Activated gamma-delta T cell treated with anti-CD3 and anti-CD28 coated beads, Interleukin-2, amount 50 U/mL, for 16 hours (primary cell): ENCODE measurements at places on chromosomes 13 and 19.

GRCh38 chr13:110470272-110471009, 91.1 kb downstream of the RAB20 start:
- no peak for DNase-seq

GRCh38 chr13:24228852-24229458, 68.4 kb downstream of the SPATA13 start:
- DNase-seq: no peak

DNA sequence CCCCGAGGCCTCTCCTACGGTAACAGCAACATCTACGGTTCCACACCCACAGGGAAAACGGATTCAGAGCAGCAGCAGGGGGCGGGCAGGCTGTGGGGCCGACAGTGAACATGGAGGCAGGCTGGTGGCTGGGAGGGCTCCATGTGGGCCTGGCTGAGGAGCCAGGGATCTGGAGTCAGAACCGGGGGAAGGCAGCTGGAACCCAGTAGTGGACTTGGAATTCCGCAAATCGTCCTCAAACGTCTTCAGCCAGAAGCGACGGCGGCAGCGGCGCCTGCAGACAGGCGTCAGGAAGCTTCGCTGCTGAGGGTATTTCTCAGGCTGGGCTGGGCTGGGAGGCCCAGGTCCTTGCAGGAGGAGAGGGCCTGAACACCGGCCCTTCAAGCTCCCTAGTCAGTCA, 1.8 kb downstream of the TMEM86B start:
- no peak for DNase-seq

GRCh38 chr13:88360761-88361160, 689.6 kb downstream of the SLITRK5 start:
- no peak for DNase-seq

GRCh38 chr19:20503476-20503875, 62.1 kb downstream of the ZNF737 start:
- DNase-seq: no peak

- DNase-seq: no peak
These were observed 151.4 kb downstream of the FGF14 start for GRCh38 chr13:102250448-102250847.

GRCh38 chr19:41555748-41556147, 20.2 kb upstream of the CEACAM21 start:
- no peak for DNase-seq

- DNase-seq: no peak
These were observed 25.7 kb downstream of the COL4A2 start for GRCh38 chr13:110332750-110333149.

- DNase-seq: no peak
These were observed 39.9 kb downstream of the MTMR6 start for GRCh38 chr13:25247360-25247759.

- no peak for DNase-seq
These were observed 53.0 kb downstream of the TEX29 start for GRCh38 chr13:111373486-111373885.

DNA sequence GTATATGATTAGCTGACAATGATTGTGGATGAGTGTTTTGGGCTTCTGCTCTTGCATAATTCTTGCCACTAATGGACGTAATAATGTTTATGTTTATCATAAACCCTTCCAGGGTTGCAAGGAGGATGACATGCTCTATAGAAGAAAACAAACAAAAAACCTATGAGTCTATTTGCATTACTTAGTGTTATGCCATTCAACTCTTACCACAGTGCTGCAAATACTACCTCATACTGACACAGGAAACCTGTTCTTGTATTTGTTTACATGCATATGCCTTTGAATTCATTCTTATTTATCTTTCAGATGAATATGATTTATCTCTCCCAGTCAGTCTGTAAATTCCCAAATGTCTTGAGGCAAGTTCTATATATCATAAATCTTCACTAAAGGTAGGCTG, 39.6 kb upstream of the FREM2 start:
- DNase-seq: no peak

DNA sequence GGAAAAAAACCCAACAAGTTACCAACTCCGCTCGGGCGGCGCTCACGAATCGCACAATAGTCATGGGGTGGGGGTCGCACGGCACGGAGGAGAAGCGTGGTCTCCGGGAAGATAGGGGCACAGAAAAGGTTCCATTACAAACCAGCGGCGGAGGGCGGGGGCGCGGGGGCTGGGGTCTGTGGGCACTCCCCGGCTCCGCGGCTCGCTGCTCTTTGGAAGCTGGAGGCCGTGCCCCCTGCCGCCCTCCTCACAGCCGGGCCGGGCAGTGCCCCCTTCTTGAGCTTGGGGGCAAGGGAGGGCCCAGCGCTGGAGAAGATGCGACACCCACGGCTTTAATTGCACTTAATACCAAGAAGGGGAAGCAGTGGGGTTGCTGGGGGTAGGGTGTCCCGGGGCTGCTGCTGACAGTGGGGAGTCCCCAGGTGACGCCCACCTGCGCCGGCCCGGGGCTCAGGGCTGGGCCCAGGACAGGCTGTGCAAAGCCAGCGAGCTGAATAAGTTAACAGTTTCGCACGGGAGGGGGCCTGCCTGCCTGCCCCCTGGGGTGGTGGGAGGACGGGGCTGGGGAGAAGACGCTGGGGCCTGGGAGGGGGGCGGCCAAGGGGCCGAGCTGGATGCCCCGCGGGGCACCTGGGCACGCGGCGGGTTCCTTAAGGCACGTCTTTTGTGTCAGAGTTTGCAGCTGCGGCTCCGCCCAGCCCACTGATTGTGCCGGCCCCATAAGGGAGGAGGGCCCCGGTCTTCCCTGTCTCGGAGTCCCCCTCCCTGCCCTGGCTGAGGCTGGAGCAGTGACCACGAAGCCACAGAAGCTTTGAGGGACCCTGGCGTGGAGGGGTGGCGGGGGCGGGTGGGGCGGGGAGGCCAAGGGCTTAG, 9.8 kb downstream of the DCAF15 start:
- DNase-seq: no peak

DNA sequence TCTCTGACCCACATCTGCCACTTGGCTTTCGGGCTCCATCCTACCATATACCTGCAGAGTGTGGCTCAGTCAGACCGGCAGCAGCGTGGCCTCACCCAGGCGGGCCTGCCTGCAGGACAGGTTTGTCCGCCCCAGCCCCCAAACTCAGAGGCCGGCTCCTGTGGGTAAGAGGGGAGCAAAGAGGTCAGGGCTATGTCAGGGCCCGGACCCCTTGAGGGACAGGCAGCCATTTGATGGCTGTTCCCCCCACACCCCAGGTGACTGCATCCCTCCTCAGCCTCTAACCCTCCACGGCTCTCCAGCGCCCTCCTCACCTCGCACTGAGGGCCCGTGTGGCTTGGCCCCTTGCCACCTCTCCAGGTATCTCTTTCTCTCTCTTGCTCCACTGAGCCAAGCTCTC, 12.3 kb upstream of the ZBTB32 start:
- no peak for DNase-seq

GRCh38 chr19:35439921-35440320, 8.1 kb upstream of the FFAR2 start:
- no peak for DNase-seq

DNA sequence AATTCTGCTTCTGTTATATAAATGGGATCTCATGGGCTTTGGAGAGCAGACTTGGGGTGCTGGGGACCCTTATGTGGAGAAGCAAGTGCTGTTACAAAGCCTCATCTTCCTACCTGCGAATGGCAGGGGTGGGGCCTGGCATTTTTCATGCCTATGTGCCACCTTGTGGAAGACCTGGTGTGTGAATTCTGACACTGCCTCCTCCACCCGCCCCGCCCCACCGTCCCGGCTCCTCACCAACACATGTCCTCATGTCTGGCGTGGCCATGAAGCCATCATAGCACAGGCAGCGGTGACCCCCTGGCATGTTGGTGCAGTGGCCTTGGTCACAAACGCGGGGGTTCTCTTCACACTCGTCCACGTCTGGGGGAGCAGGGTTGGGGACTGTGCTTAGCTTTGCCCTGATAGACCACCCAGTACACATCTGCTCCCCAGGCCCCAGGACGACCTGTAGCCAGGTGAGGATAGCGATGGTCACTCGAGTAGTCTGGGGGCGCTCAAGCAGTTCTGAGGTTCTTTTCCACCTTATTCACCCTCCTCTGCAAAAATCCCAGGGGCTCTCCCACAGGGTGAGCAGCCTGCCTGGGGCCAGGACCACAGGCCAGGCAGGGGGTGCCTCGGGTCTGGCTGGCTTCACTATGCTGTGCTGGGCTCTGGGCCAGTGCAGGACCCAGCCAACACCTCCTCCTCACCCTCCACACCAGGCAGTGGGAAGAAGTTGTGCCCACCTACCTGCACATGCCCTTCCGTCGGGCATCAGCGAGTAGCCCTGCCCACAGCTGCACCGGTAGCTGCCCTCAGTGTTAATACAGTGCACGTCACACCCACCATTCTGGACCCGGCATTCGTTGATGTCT, 32.7 kb downstream of the FBN3 start:
- DNase-seq: no peak

DNA sequence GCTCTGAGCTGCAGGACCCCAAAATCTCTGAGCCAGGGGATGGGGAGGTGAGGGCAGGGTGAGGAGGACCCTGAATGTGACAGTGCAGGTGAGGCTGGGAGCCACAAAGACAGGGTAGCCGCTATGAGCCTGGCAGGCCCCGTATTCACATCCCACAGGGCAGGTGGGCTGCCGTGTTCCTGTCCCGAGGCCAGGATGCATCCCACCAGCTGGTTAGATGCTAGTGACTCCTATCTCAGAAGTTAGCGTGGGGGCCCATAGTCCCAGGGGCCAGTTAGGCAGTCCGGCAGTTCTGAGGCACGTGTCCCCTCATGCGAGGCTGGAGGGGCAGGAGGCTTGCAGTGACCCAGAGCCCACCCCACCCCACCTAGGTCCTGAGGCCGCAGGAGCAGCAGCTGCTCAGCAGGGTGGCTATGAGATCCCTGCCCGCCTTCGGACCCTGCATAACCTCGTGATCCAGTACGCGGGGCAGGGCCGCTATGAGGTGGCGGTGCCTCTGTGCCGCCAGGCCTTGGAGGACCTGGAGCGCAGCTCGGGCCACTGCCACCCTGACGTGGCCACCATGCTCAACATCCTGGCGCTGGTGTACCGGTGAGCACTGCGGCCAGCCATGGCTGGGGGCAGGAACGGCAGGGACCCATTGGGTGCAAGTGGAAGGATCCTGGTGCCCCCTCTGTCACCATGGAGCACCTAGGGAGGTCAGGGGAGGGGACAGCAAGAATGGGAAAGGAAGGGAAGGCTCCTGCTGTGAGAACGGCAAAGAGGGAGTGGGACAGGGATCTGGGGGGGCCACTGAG, 7.2 kb downstream of the KLC3 start:
- DNase-seq: no peak

DNA sequence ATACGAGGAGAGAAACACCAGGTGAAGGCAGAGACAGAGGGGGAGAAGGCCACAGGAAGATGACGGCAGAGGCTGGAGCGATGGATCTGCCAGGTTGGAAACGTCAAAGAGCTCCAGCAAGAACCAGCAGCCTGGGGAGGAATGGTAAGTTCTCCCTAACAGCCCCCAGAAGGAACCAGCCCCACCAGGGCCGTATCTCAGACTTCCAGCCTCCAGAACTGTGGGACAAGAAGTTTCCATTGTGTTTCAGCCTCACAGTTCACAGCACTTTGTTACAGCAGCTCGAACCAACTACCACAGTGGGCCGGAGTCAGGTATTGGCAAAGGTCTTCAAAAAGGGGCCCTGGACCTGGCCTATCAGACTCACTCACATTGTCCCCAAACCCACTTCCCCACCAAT, 89.2 kb upstream of the GPR183 start:
- no peak for DNase-seq

DNA sequence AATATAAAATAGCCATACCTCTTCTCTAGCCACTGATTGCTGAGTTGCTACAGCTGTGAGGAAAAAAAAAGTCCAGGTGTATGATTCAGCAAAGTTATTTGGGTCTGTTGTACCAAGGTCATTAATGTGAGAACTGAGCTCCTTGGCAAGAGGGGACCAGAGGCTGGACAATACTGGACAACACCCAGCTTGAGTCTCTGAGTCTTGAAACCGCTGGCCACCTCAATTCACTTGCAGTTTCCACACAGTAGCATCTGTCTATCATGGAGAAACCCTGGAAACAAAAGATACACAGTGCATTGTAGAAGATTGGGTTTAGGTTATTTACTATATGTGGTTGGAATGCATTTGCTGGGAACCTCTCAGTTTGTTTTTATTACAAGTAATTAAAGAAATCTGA, 60.4 kb downstream of the WDFY2 start:
- no peak for DNase-seq

GRCh38 chr13:30585748-30586262, 31.9 kb upstream of the USPL1 start:
- no peak for DNase-seq

DNA sequence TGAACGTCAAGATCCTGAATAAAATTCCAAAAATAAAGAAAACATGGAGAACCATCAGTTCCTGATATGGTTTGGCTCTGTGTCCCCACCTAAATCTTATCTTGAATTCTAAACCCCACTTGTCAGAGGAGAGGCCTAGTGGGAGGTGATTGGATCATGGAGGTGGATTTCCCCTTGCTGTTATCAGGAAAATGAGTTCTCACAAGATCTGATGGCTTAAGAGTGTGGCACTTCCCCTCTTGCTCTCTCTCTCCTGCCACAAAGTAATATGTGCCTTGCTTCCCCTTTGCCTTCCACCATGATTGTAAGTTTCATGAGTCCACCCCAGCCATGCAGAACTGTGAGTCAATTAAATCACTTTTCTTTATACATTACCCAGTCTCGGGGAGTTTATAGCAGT, 827.4 kb downstream of the GPC5 start:
- DNase-seq: no peak

DNA sequence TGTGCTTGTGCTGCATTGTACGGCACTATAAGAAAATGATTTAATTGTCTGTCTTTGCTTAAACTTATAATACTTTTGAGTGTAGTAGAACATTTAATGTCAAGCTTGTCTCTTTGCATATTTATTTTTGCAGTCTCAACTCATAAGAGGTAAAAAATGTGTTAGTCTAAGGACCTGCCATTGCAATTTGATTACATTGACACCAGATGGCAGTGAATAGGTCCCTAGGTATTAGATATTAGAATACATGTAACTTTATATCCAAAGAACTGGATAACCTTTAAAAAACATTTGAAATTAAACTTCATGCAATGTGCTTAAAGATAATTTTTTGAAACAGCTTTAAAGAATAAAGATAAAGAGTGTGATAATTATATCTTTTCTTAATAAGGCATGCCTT, 1421.3 kb downstream of the OLFM4 start:
- no peak for DNase-seq

DNA sequence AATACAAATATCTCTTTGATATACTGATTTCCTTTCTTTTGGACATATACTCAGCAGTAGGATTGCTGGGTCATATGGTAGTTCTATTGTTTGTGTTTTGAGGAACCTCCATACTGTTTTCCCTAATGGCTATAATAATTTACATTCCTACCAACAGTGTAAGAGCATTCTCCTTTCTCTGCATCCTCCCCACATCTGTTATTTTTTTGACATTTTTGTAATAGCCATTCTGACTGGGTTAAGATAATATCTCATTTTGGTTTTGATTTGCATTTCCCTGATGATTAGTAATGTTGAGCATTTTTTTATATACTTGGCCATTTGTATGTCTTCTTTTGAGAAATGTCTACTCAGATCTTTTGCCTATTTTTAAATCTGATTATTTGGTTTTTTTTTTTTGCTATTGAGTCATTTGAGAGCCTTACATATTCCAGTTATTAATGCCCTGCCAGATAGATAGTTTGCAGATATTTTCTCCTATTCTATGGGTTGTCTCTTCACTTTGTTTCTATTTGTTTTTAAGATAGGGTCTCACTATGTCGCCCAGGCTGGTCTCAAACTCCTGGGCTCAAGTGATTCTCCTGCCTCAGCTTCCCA, 95.7 kb downstream of the FNDC3A start:
- no peak for DNase-seq
